Dermis microvascular lymphatic vessel endothelial cell (primary cell): ENCODE measurements at places on chromosomes 12 and 14.

DNA sequence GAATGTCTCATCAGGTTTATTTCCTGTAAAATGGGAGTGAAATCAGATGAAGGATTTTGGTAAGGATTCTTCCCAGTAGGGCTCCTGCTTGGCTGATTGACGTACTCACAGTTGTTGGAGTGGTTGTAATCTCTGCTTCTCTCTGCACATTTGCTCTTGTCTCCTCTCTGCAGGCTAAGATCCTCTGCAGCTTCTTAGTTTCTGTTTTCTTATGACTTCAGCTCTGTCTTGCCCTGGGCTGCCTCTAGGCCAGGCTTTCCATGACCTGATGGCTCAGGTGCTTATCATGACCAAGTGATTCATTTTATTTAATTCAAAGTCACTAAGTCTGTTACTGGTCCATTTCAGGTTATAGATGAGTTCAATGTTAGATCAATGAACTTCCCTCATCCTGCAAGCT lies 394.5 kb upstream of the DDHD1 start:
- no peak for DNase-seq

DNA sequence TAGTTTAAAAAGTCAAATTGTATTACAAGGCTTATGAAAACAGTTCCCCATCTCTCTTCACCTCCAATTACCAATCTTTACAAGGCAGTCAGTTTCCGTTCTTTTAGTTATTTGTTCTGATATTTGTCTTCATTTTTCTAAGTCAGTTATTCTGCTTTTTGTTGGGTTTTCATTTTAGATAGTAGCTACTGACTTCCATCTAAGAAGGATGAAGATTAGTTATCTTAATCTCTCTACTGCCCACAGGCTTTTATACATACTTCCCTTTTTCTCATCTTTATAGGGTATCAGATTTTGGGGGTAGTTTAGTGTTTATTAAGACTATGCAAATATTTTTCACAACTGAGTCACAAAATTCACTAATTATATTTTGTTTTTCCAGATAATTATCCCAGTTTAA lies 38.4 kb downstream of the FRS2 start:
- DNase-seq = no peak

GRCh38 chr12:64716371-64716770 lies 42.8 kb downstream of the GNS start:
- no peak for DNase-seq

- no peak for DNase-seq
Observed at GRCh38 chr14:101412739-101413138, 148.6 kb upstream of the DIO3 start.

- no peak for DNase-seq
Observed at GRCh38 chr14:96212896-96213295, 8.3 kb downstream of the BDKRB2 start.
